ELR (cell line): ENCODE measurements at places on chromosomes 4 and X.

- DNase-seq: peak; percentile 61
Observed at GRCh38 chr4:153418121-153418520, 48.0 kb upstream of the TMEM131L start.

DNA sequence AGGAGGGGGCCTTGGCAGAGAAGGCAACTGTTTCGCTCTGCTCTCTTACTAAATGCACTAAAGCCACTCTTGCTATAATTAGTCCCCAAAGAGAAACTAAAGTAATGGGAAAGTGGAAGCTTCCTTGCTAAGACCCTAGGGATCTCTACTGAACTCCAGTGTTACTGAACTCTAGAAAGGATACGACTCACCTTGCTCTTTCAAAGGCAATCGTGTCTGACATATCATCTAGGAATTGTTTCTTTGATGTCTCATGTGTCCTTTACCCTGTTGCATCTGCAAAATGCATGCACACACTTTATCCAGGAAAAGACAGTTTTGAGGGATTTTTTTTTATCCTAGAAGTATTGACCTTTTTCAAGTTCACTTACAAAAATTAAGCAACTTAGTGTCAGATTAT is 148.1 kb upstream of the FAM9B start:
- peak; percentile 66 for DNase-seq

GRCh38 chrX:30713061-30713525 is 59.9 kb downstream of the GK start:
- peak; percentile 65 for DNase-seq

DNA sequence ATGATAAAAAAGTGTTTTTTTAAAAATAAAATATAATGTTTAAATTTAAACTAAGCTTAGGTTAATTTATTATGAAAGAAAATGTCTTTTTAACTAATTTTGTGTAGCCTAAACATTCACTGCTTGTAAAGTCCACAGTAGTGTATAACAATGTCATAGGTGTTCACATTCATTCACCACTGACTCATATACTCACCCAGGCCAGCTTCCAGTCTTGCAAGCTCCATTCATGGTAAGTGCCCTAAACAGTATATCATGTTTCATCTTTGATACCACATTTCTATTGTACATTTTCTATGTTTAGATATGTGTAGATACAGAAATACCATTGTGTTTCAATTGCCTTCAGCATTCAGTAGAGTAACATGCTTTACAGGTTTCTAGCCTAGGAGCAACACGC is 530.3 kb downstream of the EPHA5 start:
- no peak for DNase-seq

- DNase-seq: no peak
Observed at GRCh38 chr4:156815717-156816359, 155.8 kb downstream of the PDGFC start.

- no peak for DNase-seq
Observed at GRCh38 chr4:2249526-2250356, 7.8 kb upstream of the HAUS3 start.

- DNase-seq: peak; percentile 43
Observed at GRCh38 chr4:166324321-166324720, 451.3 kb downstream of the TLL1 start.

GRCh38 chr4:10113362-10114047 is 3.1 kb downstream of the WDR1 start:
- DNase-seq: no peak

GRCh38 chrX:105822138-105823091 is at the start of gene NRK:
Gene NRK, plus strand, starts transcription at chrX:105822539. Its CDS starts 307 bp downstream, at chrX:105822846.
- no peak for DNase-seq

- peak; percentile 32 for DNase-seq
Observed at GRCh38 chrX:114611018-114611619, 27.2 kb downstream of the HTR2C start.

DNA sequence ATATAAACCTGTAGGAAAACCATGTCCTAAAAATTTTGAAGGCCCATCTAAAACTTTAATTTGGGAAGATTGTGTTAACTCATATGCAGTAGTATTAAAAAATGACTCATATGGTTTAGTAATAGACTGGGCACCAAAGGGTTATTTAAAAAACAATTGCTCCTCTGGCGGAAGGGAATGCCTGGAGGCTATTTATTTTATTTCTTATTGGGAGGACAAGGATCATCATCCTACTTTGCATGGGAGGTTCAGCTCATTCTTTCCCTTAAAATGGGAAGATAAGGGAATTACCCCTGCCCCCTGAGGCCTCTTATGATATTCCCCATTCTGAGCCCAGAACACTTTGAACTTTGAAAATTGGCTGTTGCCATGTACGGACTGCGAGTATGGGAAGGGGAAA is 29.7 kb upstream of the MGST2 start:
- DNase-seq: peak; percentile 27

GRCh38 chrX:56557376-56557929 is 6.0 kb upstream of the UBQLN2 start:
- no peak for DNase-seq

GRCh38 chrX:47723689-47724088 is 64.7 kb upstream of the UXT start:
- no peak for DNase-seq

DNA sequence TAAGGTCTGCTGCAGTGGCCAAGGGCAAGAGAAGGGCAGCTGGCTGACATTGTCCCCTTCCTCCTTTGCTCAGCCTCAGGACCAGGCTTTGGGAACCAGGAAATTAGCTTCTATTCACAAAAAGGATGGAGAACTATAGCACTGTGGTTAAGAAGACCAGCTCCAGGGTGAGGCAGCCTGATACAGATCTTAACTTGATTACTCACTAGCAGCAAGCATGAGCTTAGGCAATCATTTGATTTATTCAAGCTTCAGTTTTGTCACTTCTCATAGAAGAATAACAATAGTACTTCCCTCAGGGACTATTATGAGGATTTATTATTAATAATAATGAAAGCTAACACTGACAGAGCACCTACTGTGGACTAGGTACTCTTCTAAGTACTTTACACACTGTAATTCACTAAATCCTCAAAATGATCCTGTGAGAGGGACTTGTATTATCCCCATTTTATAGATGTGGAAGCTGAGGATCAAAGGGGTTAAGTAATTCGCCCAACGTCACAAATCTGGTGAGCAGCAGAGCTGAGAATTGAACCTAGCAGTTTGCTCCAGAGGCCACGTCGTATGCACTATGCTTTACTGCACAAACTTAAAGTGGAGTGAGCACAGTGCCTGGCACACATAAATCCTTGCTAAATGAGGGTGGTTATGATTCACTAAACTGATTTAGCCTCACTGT is 130.4 kb upstream of the PAK3 start:
- DNase-seq: peak; percentile 3

DNA sequence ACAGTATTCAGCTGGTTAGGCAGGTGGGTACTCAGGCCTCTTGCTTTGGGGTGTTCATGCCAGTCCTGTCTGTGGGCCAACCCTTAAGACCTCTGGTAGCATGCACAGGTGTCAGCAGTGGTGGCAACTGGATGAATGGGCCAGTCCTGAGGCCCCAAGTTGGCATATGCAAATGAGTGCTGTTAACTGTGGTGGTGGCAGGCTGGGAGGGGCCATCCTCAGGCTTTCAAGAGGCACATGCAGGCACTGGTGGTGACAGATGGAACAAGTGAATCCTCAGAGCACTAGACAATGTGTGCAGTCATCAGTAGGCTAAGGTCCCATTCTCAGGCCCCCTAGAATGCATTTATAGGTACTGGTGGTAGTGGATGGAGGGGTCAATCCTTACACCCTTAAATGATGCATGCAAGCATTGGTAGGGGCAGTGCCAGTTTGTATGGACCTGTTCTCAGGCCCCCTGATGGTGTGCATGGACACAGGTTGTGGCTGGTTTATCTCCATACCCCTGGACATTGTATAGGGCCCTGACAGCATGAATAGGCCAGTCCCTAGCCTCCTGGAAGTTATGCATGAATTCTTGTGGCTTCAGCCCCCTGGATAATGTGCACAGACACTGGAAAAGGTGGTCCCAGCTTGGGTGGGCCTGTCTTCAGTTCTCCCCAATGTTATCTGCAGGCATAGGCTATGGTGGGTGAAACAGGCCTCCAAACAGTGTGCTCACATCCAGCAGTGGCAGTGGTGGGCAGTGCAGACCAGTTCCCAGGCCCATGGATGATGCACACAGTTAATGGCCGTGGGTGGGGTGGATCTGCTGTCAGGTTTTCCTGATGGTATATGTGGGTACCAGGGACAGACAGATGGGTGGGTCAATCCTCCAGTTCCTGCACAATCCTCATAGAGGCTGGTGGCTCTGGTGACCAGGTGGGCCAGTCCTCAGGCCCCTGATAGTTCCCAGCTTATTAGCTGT is 24.7 kb downstream of the TECRL start:
- DNase-seq: no peak

DNA sequence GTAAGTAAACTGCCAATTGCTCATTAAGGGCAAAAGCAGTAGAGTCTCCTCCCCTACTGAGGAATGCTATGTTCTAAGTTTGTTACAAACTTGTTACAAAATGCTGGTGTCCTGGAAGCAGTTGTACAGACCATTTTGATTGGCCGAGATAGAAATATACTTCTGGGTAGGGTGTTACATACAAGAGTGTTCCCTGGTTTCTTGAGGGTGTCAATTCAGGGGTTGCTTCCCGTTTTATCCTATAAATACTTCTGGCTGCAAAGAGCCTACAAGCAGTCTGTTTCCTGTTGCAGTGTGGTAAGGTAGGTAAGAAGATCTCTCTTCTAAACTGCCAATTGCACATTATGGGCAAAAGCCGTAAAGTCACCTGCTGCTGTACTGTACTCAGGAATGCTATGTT is 5.7 kb downstream of the TRPC5OS start:
- no peak for DNase-seq

GRCh38 chrX:66030505-66031317 is 9.2 kb downstream of the VSIG4 start:
- peak; percentile 4 for DNase-seq

- DNase-seq: no peak
Observed at GRCh38 chr4:136573460-136573859, 958.8 kb downstream of the PCDH18 start.

DNA sequence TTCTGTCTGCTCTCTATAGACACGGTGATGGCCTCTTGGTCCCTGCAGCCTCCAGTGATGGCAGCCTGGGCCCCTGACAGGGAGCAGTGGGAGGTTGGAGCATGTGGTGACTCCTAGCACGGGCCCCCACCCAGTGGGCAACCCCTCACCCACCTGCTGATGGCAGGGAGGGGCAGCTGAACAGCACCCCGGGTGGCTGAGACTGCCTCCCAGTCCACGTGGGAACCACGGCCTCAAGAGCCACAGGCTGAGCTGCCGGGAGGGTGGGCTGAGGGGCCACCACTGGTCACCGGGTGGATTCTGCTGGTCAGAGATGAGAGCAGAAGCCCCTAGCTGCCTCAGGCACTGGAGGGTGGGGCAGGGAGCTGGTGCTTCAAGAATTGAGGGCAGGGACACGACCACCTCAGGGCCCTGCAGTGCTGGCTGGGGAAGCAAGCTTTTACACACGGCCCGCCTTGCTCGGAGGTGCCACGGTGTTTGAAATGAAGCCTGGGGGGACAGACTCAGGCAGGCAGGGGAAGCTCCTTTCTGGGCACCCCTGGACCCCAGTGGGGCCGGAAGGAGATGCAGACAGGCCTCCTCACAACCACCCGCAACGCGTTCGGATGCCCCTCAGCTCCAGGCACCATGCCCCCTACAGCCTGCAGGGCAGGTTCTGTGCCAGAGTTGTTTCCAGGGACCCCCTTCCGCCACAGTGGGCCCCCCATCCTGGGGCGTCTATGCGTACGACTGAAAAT is 6.3 kb upstream of the HAUS3 start:
- DNase-seq: no peak

GRCh38 chr4:158090323-158090722 is 82.5 kb downstream of the GASK1B start:
- no peak for DNase-seq

DNA sequence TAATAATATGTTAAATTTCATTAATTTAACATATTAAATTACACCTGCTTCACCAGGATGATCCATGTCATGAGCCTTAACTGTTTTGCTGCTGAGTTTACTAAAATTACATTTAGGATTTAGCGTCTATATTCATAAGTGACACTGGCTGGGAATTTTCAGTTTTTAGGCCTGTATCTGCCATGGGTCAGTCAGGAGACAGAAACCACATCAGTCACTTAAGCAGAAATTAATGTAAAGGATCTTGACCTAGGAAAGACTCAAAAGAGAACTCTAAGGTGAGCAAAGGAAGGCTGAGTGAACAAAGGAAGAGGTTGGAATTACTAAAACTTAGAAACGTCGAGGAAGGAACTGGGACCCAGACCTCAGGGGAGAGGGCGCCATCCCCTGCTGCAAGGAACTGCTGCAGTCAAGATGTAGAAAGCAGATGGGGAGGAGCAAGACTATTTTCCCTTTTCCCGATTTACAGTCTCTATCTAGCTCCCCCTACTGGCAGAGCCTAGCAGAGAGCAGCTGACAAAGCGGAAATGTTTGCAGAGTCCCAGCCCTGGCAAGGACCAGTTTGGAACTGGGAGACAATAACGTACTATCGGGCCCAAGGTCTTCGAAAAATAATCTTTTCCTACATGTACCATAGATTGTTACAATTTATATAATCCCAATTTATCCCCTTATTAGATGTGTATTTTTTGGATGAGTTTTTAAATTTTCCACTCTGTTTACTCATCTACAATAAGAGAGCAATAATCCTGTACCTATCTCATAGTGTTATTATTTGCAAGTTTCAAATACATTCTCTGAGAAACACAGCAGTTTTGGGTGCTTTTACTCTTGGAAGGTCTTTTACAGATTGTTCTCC is 22.6 kb upstream of the RBBP7 start:
- DNase-seq: peak; percentile 81

DNA sequence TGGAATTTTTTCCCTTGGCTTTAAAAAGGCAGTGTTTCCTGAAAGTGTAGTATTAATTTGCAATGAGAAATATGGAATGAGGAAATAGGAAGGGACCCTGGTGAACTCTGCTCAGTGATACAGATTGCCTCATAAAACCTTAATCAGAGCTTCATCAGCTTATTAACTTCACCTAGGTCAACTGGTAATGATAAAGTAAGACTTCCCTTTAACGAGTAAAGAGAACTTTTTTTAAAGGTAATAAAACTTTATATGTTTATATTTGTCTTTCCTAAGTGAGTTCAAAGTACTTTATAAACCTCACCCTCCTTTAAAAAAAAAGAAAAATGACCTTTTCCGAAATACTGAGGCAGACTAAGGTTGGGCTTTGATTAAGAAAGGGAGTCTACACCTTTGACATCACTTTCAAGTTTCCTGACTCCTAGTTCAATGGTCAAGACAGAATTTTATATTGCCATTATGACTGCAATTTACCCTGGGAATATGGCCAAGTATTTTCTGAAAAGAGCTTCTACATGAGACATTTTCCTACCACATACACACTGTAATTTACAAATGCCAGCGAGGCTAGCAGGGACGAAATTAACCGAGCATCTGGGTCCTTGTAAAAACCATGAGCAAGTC is 706.3 kb upstream of the TENM3 start:
- DNase-seq: no peak

DNA sequence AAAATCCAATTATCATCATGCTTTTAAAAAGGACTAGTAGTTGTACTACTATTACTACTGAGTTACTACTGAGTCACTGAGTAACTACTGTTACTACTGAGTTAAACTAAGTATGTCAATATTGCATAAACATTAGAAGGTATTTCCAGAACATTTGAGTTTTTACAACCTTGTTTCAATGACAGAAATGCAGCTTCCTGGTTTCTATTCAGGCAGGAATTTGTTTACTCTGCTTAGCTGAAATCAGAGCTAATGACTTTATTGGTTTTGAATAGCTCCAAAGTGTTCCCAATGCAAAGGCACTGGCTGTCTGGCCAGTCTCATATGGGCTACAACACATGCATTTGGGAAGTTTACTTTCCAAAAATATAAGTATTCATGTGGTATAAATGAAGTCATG is 12.0 kb downstream of the RPS6KA6 start:
- no peak for DNase-seq

GRCh38 chrX:8743126-8743732 is 11.3 kb upstream of the ANOS1 start:
- DNase-seq: peak; percentile 58

GRCh38 chr4:8002525-8003309 is 63.1 kb upstream of the AFAP1 start:
- DNase-seq: no peak
